ENCODE measurements at places on chromosomes 2 and 18.

- DNase-seq: peak; percentile 45
These were observed 94.6 kb downstream of the NYAP2 start for GRCh38 chr2:225494100-225494459.

GRCh38 chr2:122741403-122741802 lies 986.0 kb downstream of the TSN start:
- DNase-seq: no peak

DNA sequence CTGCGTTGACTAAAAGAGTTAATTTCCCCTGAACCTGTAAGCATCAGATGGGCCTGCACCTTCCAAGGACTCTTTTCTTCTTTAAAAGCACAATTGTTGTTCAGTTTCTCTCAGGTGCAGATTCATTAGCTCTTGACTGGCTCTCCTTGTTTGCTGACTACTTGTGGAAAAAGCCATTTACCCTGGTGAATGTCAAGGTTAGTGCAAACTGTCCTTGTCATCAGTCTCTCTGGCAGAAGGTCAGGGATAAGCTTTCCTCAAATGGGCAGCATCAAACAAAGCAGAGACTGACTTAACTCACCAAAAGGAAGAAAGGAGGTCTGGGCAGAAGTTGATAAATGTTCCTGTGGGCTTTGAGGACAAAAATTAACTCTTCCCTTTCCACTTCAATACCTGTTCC lies 922.7 kb downstream of the BCL11A start:
- no peak for DNase-seq

GRCh38 chr2:241302759-241303651 lies 12.5 kb downstream of the HDLBP start:
- no peak for DNase-seq

GRCh38 chr18:34540897-34541296 lies 169.2 kb upstream of the DTNA start:
- no peak for DNase-seq

DNA sequence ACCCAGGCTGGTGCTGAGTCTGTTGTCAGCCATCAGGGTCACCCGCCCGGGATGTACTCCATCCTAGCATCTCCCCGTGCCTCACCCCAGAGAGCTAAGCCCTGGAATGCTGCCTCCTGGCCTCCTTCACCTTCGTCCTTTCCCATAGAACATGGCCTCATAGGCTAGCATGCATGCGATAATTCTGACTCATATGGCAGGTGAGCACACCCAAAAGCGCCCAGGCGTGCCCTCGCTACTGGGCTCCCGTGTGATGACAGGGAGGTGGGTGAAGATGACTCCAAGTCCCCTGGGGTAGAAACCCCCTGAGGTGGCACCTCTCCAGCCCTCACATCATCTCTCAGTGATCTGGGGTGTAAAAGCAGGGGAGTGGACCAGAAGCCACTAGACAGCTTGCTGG lies 7.3 kb downstream of the SPR start:
- DNase-seq: no peak

- DNase-seq: no peak
These were observed 39.7 kb downstream of the CDH19 start for GRCh38 chr18:66564236-66564635.

GRCh38 chr2:125086313-125087184 lies 1061.5 kb downstream of the CNTNAP5 start:
- DNase-seq: no peak

GRCh38 chr18:49008716-49009115 lies 58.0 kb upstream of the SMAD7 start:
- DNase-seq: no peak

GRCh38 chr18:35756506-35757117 lies 175.1 kb downstream of the GALNT1 start:
- DNase-seq: peak; percentile 78

GRCh38 chr2:86308984-86309695 lies 28.3 kb downstream of the REEP1 start:
- DNase-seq: no peak

- DNase-seq: peak; percentile 18
These were observed 17.2 kb upstream of the KLF7 start for GRCh38 chr2:207182911-207183310.

GRCh38 chr18:10017043-10017442 lies 103.2 kb downstream of the VAPA start:
- no peak for DNase-seq
